ENCODE measurements at places on chromosomes 5 and 9. TPM values are rescaled to one million over a fixed set of nuclear protein-coding genes. Genes with fewer than 3 reads are reported as not detected.
A peak's percentile ranks its signal among the peaks of the same experiment; 100 is the strongest.

MOB3B gene
- 0.64 TPM for total RNA-seq

LIX1 gene
- total RNA-seq: not detected

DNA sequence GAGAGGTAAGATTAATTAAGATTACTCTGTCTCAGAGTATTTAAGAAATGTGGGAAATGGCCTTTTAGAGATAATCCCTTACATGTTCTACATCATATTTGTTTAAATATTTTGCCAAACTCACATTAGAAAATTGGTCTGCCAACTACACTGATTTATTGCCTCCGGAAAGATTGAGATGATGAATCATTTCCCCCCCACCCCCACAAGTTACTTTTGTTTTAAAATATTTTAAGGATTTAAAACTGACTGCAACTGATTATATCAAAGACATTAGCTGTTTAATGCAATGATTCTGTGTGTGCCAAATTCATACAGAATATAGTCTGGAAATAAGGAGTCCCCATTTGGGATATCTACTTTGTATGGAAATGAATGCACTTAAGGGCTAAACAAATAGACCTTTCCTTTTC is 674.4 kb downstream of the PRR16 start:
- no peaks in the 10 kb centered on the region for H3K27me3 ChIP-seq
- H3K4me3 ChIP-seq: no peak overlapping the region
- DNase-seq: no peak
- no peaks in the 10 kb centered on the region for H3K4me1 ChIP-seq
- H3K36me3 ChIP-seq: no peaks in the 10 kb centered on the region

GRCh38 chr5:56979968-56980367 is 28.0 kb upstream of the MIER3 start:
- DNase-seq: no peak
- H3K27ac ChIP-seq: no peak overlapping the region
- no peak overlapping the region for H3K4me3 ChIP-seq
- peaks cover 13% of the 10 kb centered on the region for H3K4me1 ChIP-seq

- DNase-seq: no peak
- no peaks in the 10 kb centered on the region for H3K27me3 ChIP-seq
- H3K27ac ChIP-seq: no peak overlapping the region
- no peak overlapping the region for H3K4me3 ChIP-seq
Measured at GRCh38 chr5:135229679-135230132, 169.3 kb downstream of the MACROH2A1 start.

DNA sequence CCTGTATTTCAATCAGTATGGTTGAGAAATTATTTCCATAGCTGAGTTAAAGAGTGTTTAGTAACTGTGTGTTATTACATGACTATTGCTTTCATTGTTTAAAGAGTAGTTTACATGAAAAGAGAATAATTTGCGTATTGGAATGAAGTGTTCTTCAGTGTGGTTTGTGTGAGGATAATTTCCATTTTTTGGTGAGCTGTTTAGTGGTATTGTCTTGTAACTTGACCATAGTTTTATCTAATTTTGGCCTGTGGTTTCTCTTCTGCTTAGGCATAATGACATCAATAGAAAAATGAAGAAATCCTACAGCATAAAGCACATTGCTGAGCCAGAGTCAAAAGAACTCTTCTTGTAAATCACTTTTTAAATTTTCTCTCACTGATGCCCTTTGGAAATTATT is 151.2 kb downstream of the SNCAIP start:
- no peak overlapping the region for H3K4me3 ChIP-seq
- H3K36me3 ChIP-seq: no peaks in the 10 kb centered on the region
- no peak for DNase-seq
- no peak overlapping the region for H3K27ac ChIP-seq
- H3K4me1 ChIP-seq: no peaks in the 10 kb centered on the region

DNA sequence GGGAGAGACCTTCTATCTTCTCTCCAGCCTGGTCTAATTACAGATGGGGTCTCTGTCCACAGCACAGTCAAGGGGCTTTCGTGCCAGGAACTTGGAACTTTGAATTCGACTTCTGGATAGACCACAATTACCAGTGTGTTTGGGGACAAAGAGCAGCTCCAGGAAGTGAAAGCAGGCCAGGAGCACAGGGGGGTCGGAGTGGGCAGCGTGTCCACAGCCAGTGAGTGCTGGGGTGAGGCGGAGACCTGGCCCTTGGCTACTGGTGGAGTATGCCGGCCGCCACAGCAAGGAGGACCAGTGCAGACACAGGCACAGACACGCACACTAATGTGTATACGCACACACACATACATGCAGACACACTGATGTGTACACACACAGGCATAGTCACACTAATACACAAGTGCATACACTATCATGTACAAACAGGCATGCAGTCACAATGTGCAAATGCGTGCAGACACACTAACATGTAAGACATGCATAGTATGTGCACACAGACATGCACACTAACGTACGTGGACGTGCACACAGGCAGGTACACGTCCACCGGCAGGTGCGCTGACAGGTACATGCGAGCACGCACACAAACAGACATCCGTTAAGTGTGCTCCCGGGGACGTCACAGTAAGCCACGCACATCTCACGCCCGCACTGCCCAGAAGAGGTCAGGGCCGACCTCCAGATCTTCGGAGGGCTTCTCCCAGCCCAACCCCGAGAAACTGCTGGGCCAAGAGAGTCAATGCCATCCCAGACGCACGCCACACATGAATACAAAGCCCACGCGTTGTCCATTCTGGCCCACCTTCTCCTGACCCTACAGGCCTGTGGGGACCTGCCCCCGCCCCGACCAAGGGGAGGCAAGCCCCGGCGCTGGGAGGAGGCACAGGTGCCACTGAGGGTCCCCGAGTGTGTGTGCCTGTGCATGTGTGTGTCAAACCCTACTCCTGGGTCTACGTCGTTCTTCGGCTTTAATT is 46.5 kb downstream of the NKD2 start:
- no peak for DNase-seq
- H3K27ac ChIP-seq: no peak overlapping the region
- no peaks in the 10 kb centered on the region for H3K4me1 ChIP-seq
- H3K36me3 ChIP-seq: peaks cover 5% of the 10 kb centered on the region
- no peaks in the 10 kb centered on the region for H3K27me3 ChIP-seq

GRCh38 chr5:130243641-130244040 is 339.4 kb downstream of the CHSY3 start:
- H3K27ac ChIP-seq: no peak overlapping the region
- no peaks in the 10 kb centered on the region for H3K27me3 ChIP-seq
- no peak overlapping the region for H3K4me3 ChIP-seq
- H3K4me1 ChIP-seq: no peaks in the 10 kb centered on the region

- no peaks in the 10 kb centered on the region for H3K36me3 ChIP-seq
- no peak overlapping the region for H3K27ac ChIP-seq
- H3K27me3 ChIP-seq: peaks cover 96% of the 10 kb centered on the region
- H3K4me3 ChIP-seq: no peak overlapping the region
- DNase-seq: no peak
Measured at GRCh38 chr5:93598091-93599000, 15.3 kb downstream of the NR2F1 start.

- H3K4me1 ChIP-seq: no peaks in the 10 kb centered on the region
- no peaks in the 10 kb centered on the region for H3K27me3 ChIP-seq
- no peaks in the 10 kb centered on the region for H3K36me3 ChIP-seq
- DNase-seq: no peak
- no peak overlapping the region for H3K4me3 ChIP-seq
Measured at GRCh38 chr5:149618581-149619248, 37.4 kb downstream of the ARHGEF37 start.

- H3K27ac ChIP-seq: no peak overlapping the region
- H3K27me3 ChIP-seq: no peaks in the 10 kb centered on the region
- no peak overlapping the region for H3K4me3 ChIP-seq
- no peak for DNase-seq
Measured at GRCh38 chr9:35990155-35990554, 32.2 kb upstream of the OR2S2 start.

GRCh38 chr9:116080561-116080960 is 73.0 kb upstream of the PAPPA start:
- DNase-seq: no peak
- H3K27ac ChIP-seq: no peak overlapping the region
- no peaks in the 10 kb centered on the region for H3K27me3 ChIP-seq
- no peaks in the 10 kb centered on the region for H3K36me3 ChIP-seq
- no peak overlapping the region for H3K4me3 ChIP-seq

DNA sequence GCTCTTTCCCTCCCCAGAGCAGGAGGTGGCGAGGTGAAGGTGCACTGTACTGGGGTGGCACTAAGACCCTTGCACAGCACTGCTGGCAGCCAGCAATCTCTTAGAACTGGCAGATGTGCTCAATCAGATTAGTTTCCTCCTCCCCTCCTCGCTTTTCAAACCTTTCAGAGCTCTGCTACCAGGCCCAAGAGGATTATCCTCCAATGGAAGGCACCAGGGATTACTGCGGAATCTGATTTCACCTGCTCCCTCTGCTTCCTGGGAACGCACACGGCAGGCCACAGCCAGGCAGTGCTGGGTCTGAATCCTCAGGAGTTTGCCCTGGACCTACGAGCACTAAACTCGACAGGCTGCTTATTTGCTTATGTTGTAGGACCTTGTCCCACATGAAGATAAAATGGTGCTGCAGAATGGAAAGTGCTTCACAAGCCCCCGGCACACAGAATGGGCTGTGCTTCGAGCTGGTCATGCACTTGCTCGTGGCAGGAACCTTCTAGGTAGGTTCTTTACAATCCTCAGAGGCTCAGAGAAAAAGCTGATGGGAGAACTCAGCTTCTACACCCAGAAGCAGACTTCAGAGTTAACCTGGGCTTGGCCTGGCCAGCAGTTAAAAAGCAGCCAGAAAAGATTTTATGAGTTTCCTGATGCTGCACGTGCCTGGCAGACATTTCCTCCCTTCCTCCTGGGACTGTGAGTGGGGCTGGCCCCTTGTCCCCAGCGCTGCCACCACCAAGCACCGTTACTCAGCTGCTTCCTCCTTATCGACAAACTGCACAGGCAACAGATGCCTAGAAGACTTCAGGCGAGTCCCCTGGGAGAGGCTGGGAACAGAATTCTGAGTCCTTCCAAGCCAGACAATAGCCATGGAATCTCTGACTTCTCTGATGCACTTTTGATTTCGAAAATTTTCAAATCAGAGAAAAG is 33.1 kb downstream of the FABP6 start:
- H3K27ac ChIP-seq: no peak overlapping the region
- no peaks in the 10 kb centered on the region for H3K36me3 ChIP-seq
- H3K4me3 ChIP-seq: no peak overlapping the region
- H3K27me3 ChIP-seq: no peaks in the 10 kb centered on the region
- no peaks in the 10 kb centered on the region for H3K4me1 ChIP-seq

- H3K27me3 ChIP-seq: no peaks in the 10 kb centered on the region
- H3K4me3 ChIP-seq: no peak overlapping the region
- no peaks in the 10 kb centered on the region for H3K4me1 ChIP-seq
- no peak for DNase-seq
- no peaks in the 10 kb centered on the region for H3K36me3 ChIP-seq
Measured at GRCh38 chr5:168174376-168174775, 117.1 kb upstream of the WWC1 start.

GRCh38 chr5:68007451-68007850 is 208.1 kb upstream of the PIK3R1 start:
- no peaks in the 10 kb centered on the region for H3K27me3 ChIP-seq
- H3K4me3 ChIP-seq: no peak overlapping the region
- no peak overlapping the region for H3K27ac ChIP-seq
- no peaks in the 10 kb centered on the region for H3K36me3 ChIP-seq

DNA sequence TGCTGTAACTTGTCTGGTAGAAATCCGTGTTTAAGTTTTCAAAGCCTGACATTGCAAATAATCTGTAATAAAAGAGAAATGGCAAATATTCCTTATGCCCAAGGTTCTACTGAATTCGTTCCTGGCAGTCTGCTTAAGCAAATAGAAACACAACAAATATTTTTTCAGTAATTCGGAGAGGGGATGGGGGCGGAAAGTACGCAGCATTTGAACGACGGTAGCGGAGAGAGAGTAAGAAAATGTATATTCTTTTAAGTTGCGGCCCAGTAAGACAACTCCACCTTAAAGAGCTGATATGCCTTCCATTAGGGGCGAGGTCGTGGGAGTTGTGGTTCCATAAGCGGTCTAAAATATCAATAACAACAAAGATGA is 569 bp downstream of the YIPF5 start:
- no peaks in the 10 kb centered on the region for H3K27me3 ChIP-seq
- H3K4me3 ChIP-seq: peak overlapping the region; percentile 66
- peaks cover 44% of the 10 kb centered on the region for H3K4me1 ChIP-seq
- peaks cover 4% of the 10 kb centered on the region for H3K36me3 ChIP-seq
- peak overlapping the region; percentile 92 for H3K27ac ChIP-seq
- no peak for DNase-seq

- no peak for DNase-seq
- H3K4me3 ChIP-seq: no peak overlapping the region
- H3K27me3 ChIP-seq: no peaks in the 10 kb centered on the region
- H3K4me1 ChIP-seq: peaks cover 5% of the 10 kb centered on the region
- no peaks in the 10 kb centered on the region for H3K36me3 ChIP-seq
Measured at GRCh38 chr9:115018547-115019435, 88.4 kb upstream of the TNFSF8 start.

- H3K4me1 ChIP-seq: peaks cover 22% of the 10 kb centered on the region
- H3K27ac ChIP-seq: no peak overlapping the region
Measured at GRCh38 chr5:73450672-73451223, 2.2 kb upstream of the FOXD1 start.

GRCh38 chr5:147426640-147427327 is 83.1 kb downstream of the DPYSL3 start:
- no peaks in the 10 kb centered on the region for H3K4me1 ChIP-seq
- no peaks in the 10 kb centered on the region for H3K27me3 ChIP-seq
- H3K36me3 ChIP-seq: no peaks in the 10 kb centered on the region
- no peak for DNase-seq
- no peak overlapping the region for H3K27ac ChIP-seq

DNA sequence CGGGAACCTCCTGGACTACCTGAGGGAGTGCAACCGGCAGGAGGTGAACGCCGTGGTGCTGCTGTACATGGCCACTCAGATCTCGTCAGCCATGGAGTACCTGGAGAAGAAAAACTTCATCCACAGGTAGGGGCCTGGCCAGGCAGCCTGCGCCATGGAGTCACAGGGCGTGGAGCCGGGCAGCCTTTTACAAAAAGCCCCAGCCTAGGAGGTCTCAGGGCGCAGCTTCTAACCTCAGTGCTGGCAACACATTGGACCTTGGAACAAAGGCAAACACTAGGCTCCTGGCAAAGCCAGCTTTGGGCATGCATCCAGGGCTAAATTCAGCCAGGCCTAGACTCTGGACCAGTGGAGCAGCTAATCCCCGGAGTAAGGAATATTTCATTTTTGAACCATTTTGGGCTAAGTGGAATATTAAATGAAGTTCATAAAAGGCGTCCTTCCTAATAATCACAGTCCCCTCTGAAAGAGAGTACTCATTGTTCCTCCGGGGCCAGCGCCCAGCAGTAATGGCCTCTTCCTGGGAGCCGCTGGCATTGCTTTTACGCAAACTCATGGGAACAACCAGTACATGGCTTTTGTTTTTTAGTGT is 23.6 kb downstream of the QRFP start:
- H3K27me3 ChIP-seq: no peaks in the 10 kb centered on the region
- H3K27ac ChIP-seq: no peak overlapping the region
- H3K36me3 ChIP-seq: peaks cover 31% of the 10 kb centered on the region
- DNase-seq: no peak

Data from CD4-positive, alpha-beta memory T cell (primary cell).